ENCODE measurements at places on chromosomes 7 and 10.

DNA sequence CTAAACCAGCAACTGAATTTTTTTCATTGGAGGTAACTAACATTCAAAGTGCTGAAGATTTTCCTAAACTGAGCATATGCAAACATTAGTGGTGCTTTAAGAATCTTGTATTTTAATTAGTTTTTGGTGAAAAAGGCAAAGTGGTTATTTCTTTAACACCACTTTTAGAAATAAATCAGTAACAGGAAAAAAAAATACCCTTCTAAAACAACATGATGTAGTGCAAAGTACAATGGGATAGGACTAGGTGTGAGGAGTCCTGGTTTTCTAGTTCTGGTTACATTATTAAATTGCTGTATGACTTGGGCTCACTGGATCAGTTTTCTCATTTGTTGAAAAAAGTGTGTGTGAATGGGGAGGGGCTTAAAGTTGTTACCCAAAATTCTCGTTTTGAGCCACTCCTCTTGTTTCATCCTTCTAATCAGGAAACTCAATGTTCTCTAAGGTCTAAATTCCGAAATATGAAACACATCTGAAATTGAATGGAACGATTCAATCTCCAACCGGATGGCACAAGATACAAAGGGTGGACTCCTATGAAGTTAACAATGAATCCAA is 1.8 kb downstream of the WASL start:
- DNase-seq: no peak
- peak overlapping the region; percentile 87 for H3K4me3 ChIP-seq
- H3K4me1 ChIP-seq: peaks cover 56% of the 10 kb centered on the region
- peak overlapping the region; percentile 96 for H3K27ac ChIP-seq
- no peaks in the 10 kb centered on the region for H3K27me3 ChIP-seq

DNA sequence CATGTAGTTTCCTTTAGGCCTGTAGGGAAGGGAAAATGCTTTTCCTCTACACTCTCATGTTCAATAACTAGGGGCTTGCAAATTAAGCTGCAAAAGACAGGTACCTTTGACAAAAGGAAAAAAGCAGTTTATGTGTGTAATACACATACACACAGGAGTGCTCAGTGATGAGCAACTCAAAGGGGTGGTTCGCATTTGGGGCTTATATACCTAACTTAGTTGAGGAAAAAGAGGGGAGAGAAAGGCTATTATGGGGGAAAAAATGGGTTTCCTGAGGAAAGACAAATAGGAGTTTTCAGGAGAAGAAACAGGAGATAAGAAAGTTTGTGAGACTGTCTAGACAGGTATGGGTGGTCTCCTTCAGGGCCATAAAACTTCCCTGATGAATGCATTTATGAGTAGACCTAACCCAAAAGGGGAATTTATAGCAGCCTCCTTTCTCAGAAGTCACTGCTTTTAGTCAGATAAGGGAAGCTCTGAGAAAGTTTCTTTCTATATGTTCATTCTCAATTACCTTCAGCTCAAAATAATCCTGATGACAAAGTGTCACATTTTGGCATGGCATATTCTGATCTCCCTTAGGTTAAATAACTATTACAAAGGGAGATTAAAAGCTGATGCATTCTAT is 55.2 kb upstream of the EZH2 start:
- H3K27me3 ChIP-seq: no peaks in the 10 kb centered on the region
- no peaks in the 10 kb centered on the region for H3K36me3 ChIP-seq
- no peak overlapping the region for H3K4me3 ChIP-seq
- no peak overlapping the region for H3K27ac ChIP-seq
- H3K4me1 ChIP-seq: peaks cover 9% of the 10 kb centered on the region
- DNase-seq: no peak

DNA sequence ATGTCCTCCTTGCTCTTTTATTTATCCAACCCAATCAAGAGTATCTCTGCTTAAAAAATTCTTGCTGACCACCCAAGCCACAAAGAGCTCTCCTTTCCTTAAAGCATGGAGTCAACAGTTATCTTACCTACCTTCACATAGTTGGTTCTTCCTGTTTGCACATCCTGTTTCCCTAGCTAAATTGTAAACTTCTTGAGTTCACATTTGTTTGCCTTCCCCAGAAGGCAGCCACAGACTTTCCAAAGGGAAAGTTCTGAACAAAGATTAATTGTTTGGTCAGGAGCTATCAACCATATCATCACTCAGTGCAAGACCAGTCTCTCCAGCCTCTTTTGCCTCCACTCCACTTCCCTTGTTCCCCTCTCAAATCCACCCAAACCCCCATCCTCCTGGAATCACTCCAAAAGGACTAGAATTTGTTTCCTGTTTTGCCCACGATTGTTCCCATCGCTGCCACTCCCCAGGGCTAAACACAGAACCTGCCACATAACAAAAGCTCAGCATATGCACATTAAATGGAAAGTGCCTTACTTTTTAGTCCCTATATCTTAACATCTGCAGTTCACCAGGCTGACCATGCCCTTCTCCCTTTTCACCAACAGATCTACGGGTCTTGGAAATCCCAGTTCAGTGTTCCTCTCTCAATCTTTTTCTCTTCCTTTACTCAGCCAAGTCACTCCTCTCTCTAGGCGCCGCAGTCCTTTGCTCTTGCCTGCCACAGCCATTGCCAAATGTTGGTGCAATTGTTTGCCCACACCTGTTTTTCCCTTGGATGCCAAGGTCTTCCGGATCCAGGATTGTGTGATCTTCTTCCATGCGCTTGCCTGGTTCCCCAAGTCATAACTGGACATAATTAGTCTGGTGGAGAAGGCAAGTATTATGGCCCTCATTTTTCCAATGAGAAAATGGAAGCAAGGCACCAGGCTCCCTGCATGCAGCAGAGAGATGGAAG is 265.5 kb downstream of the KCNMA1 start:
- peaks cover 30% of the 10 kb centered on the region for H3K36me3 ChIP-seq
- H3K27ac ChIP-seq: no peak overlapping the region
- no peaks in the 10 kb centered on the region for H3K27me3 ChIP-seq

- DNase-seq: no peak
- no peak overlapping the region for H3K4me3 ChIP-seq
- H3K27me3 ChIP-seq: peaks cover 25% of the 10 kb centered on the region
- no peaks in the 10 kb centered on the region for H3K36me3 ChIP-seq
Measured at GRCh38 chr10:93859049-93859655, 34.6 kb upstream of the SLC35G1 start.

- no peaks in the 10 kb centered on the region for H3K27me3 ChIP-seq
- peak; percentile 54 for DNase-seq
- H3K4me1 ChIP-seq: no peaks in the 10 kb centered on the region
Measured at GRCh38 chr7:71925663-71926062, 486.5 kb downstream of the CALN1 start.

DNA sequence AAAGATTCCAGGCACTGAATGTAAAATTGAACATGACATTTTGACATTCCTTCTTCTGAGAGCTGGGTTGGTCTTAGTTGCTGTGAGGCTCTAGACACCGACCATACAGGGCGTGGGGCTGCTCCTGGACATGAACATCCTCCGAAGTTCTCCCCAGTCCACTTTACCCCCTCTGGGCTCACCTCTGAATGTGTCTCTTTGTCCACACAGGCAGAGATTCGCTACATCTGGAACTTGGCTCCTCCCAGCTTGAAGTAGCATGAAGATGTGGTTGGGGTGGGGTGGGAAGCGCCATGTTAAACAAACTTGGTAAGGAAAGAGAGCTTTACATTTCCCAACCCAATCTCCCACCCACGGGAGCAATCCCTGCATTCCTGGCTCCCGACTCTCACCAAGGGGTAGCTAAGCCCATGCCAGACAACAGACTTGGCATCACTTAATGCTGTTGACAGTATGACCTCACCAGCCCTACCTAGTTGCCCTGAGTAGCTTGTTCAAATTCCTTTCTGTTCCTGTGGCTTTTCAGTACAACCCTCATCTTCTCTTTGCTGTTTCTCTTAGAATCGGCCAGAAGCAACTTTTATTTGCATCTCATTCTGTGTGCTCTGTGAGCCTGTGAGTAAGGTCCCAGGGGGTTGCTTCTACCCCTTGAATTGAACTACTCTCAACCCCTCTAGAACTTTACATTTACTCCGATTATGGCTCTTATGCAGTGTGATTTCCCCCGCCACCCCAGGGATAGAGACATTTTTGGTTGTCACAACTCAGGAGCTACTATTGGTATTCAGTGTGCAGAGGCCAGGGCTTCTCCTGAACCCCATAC is 211.4 kb downstream of the SEC23IP start:
- no peak overlapping the region for H3K27ac ChIP-seq
- no peaks in the 10 kb centered on the region for H3K36me3 ChIP-seq
- DNase-seq: no peak
- no peak overlapping the region for H3K4me3 ChIP-seq
- no peaks in the 10 kb centered on the region for H3K4me1 ChIP-seq
- H3K27me3 ChIP-seq: peaks cover 2% of the 10 kb centered on the region

DNA sequence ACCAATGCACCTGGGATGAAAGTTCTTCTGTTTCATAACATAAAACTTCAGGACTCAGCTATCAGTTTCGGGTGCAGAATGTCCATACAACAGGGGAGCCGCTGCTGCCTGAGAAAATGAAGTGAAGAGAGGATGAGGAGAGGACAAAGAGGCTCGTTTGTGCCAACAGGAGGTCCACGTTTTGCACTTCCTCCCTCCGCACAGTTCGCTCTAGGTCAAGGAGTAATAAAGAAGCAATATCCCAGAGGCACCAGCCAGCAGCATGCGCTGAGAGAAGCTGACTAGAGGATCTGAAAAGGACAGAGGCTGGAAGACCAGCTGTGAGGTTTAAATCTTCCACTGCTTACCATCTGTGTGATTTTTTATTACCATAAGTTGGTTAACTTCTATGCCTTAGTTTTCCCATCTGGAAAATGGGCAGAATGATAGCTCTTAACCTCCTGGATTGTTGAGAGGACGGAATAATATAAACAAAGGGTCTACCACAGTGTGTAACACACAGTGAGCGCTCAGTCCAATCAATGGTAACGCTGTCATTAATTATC is 709 bp downstream of the GPAM start:
- peaks cover 2% of the 10 kb centered on the region for H3K36me3 ChIP-seq
- peak overlapping the region; percentile 83 for H3K4me3 ChIP-seq
- no peak for DNase-seq
- H3K4me1 ChIP-seq: peaks cover 17% of the 10 kb centered on the region
- peak overlapping the region; percentile 90 for H3K27ac ChIP-seq

GRCh38 chr10:34373211-34373610 is 441.9 kb downstream of the PARD3 start:
- DNase-seq: no peak
- H3K27ac ChIP-seq: no peak overlapping the region
- H3K36me3 ChIP-seq: peaks cover 34% of the 10 kb centered on the region
- H3K4me3 ChIP-seq: no peak overlapping the region
- H3K4me1 ChIP-seq: peaks cover 2% of the 10 kb centered on the region
- H3K27me3 ChIP-seq: no peaks in the 10 kb centered on the region

GRCh38 chr10:89887406-89887805 is 186.0 kb downstream of the KIF20B start:
- H3K4me1 ChIP-seq: no peaks in the 10 kb centered on the region
- H3K27ac ChIP-seq: no peak overlapping the region
- no peak for DNase-seq
- H3K36me3 ChIP-seq: no peaks in the 10 kb centered on the region
- peaks cover 19% of the 10 kb centered on the region for H3K27me3 ChIP-seq

- H3K4me1 ChIP-seq: peaks cover 12% of the 10 kb centered on the region
- no peak overlapping the region for H3K27ac ChIP-seq
- no peak for DNase-seq
- no peaks in the 10 kb centered on the region for H3K27me3 ChIP-seq
Measured at GRCh38 chr10:27664461-27664860, 81.2 kb downstream of the MKX start.

GRCh38 chr7:155316427-155317113 is 18.9 kb downstream of the INSIG1 start:
- no peak overlapping the region for H3K4me3 ChIP-seq
- DNase-seq: no peak
- H3K36me3 ChIP-seq: no peaks in the 10 kb centered on the region
- H3K4me1 ChIP-seq: no peaks in the 10 kb centered on the region

- peaks cover 20% of the 10 kb centered on the region for H3K4me1 ChIP-seq
- H3K36me3 ChIP-seq: peaks cover 13% of the 10 kb centered on the region
- no peak for DNase-seq
- H3K27me3 ChIP-seq: no peaks in the 10 kb centered on the region
Measured at GRCh38 chr10:77281719-77282118, 355.9 kb downstream of the KCNMA1 start.

- peaks cover 61% of the 10 kb centered on the region for H3K27me3 ChIP-seq
- peaks cover 9% of the 10 kb centered on the region for H3K4me1 ChIP-seq
- DNase-seq: no peak
- H3K36me3 ChIP-seq: no peaks in the 10 kb centered on the region
- no peak overlapping the region for H3K4me3 ChIP-seq
- no peak overlapping the region for H3K27ac ChIP-seq
Measured at GRCh38 chr10:63866747-63867140, 345.5 kb downstream of the REEP3 start.

DNA sequence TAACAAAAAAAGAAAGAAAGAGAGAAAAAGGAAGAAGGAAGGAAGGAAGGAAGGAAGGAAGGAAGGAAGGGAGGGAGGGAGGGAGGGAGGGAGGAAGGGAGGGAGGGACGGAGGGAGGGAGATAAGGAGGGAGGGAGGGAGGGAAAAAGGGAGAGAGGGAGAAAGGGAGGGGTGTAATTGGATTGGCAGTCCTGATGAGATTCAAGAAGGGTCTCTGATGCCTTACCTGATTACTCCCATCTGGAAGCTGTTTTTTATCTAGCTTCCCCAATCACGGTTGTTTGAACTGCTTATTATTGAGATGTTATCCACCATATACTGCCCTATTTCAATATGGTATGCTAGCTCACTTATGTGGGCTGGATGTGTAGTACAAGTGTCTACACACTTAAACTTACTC is 27.3 kb downstream of the GNG11 start:
- H3K36me3 ChIP-seq: no peaks in the 10 kb centered on the region
- H3K4me1 ChIP-seq: peaks cover 21% of the 10 kb centered on the region
- H3K27ac ChIP-seq: no peak overlapping the region
- no peak for DNase-seq

DNA sequence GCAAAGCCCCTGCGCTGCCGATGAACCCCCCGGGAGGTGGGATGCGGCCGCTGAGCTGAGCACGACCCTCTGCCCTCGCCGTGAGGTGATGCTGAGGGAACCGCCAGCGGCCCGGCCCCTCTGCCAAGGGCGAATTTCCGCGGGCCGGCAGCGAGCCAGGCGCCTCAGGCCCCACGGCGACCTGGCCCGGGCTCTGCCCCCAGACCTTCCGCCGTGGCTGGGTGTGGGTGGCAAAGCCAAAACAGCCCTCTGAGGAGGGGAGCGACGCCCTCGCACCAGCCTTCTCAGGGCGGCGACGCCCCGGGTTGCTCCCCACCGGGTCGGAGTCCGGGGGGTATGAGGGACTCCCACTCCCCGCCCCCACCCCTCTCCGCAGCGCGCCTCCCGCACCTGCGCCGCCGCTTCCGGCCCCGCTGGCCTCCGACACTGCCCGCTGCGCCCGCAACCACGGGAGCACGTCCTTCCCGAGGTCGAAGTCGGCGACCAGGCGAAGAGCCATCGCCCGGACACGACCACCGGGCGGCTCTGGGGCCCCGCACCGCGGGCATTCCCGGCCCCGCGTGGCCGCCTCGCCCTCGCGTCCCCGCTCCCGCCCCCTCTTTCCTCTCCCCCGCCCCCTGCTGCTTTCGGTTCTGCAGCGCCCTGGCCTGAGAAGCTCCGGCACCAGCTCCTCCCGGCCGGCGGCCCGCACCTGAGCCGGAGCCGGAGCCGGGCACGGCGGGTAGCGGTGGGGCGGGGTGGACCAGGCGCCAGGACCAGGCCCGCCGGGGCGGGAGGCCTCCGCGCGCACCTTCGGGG is at the start of gene GSAP:
GSAP (minus strand) TSS at position 527 of the 798 bp plus-strand sequence; CDS start at position 499, 28 bp downstream.
- H3K27me3 ChIP-seq: peaks cover 2% of the 10 kb centered on the region
- H3K36me3 ChIP-seq: no peaks in the 10 kb centered on the region
- H3K27ac ChIP-seq: no peak within 1 kb of the TSS
- no peak for DNase-seq

Data from osteocyte (in vitro differentiated cells).